Body of pancreas (tissue), 4 donors: ENCODE measurements at places on chromosomes 7 and 10.

- DNase-seq: no peak
These were observed 70.1 kb upstream of the COL1A2 start for GRCh38 chr7:94324380-94325121.

GRCh38 chr10:51687296-51687695 is 12.1 kb downstream of the CSTF2T start:
- no peak for DNase-seq

GRCh38 chr10:124935946-124936345 is 6.0 kb upstream of the ZRANB1 start:
- no peak for DNase-seq

GRCh38 chr10:7861509-7862120 is 43.3 kb downstream of the TAF3 start:
- DNase-seq: no peak

GRCh38 chr7:26624431-26624830 is 240.0 kb downstream of the SKAP2 start:
- DNase-seq: no peak

- no peak for DNase-seq
These were observed 320.4 kb downstream of the RNLS start for GRCh38 chr10:88262591-88263234.

DNA sequence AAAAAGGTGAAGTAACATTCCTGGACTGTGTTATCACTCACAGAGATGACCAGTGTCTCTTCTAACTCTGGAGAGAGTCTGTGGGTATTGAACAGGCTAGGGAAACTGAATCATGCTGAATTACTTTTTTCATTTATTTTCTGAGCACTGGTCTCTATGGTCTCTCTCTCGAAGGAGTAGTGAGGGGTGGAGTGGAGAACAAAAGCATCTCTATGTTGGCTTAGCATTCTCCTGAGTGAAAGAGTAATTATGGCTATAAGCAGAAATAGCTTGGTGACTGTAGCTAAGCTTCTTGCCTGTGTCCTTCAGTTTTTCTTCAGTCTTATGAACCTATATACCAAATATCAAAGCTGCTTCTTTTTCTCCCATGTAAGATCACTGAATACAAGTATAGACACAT is 64.6 kb upstream of the PTN start:
- DNase-seq: no peak

GRCh38 chr7:132604121-132604520 is 27.9 kb upstream of the PLXNA4 start:
- no peak for DNase-seq

- DNase-seq: no peak
These were observed 47.7 kb downstream of the RBM17 start for GRCh38 chr10:6136215-6137201.
